ENCODE measurements at places on chromosomes 4 and X. TPM values are rescaled to one million over a fixed set of nuclear protein-coding genes. Genes with fewer than 3 reads are reported as not detected.

GRCh38 chr4:2596611-2597010 is 60.2 kb downstream of the FAM193A start:
- no peak for DNase-seq

DNA sequence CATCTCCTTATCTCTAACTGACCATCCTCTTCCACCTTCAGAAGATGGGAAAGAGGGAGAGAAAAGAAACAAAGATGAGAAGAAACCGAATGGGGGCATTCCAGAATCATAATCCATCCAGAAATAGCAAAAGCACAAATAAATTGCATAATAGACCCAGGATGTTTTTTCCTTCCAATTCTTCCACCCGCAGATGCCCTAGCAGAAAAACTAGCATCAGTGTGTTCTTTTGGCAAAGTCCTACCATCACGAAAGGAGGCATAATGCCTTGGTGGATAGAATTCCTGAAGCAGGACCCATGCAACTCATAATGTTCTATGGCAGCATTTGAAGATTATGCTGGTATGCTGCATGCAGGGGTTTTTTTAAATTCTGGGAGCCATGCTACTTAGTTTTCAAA is 279.2 kb downstream of the PPP3CA start:
- DNase-seq, result no peak

Gene F8A2
- not detected for total RNA-seq

- DNase-seq, result no peak
These were observed 95.8 kb downstream of the SH3KBP1 start for GRCh38 chrX:19791562-19791961.

DNA sequence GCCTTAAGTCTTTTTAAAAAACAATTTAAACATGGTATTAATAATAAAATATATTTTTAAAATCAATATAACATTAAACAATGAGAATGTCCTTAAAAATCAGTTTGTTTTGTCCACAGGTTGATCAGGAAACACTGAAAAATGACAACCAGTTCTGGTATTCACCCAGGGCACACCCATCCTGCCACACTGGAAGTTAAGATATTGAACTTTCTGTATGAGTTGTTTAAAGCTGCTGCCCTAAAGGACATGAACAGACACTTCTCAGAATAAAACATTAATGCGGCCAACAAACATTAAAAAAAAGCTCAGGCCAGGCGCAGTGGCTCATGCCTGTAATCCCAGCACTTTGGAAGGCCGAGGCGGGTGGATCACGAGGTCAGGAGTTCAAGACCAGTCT is 15.0 kb upstream of the HOPX start:
- DNase-seq, result no peak

Gene AFF2
- total RNA-seq, result 0.24 TPM

Gene FSTL5
- total RNA-seq, result not detected

DNA sequence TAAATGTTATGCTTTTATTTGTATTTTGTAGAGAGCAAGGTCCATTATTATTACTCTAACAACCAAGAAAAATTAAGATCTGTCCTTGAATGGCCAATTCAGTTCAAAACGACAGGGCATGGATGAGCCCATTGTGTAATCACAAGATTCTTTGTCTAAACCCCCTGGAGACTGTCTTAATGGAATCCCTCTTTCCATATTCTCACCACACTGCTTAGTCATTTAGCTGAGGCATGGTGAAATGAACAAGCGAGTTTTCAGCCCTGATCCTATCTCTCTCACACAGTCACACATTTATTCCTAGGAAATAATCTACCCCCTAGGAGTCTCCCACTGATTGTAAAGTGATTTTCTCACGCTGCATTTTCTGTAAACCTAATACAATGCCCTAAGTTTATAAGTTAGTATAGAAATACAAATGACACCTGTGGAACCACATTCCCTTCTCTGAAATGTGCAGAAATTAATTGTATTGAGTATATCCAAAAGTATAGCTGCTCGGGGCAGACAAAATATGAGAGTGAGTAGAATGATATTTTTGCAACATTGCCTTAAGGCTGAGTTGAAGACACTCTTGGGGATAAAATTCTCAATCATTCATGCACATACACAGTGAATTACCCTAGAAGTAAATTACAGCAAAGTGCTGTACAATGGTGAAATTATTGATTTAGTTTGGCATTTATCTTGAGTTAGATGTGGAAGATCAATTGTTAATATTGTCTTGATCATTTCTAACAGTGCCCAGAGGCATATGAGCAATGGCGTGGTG is 119.7 kb upstream of the PCDH7 start:
- no peak for DNase-seq

GRCh38 chrX:102593367-102593766 is 5.9 kb upstream of the ARMCX5 start:
- DNase-seq, result no peak
